NCI-H187 (cell line): ENCODE measurements at places on chromosomes 7 and 10.
A peak's percentile ranks its signal among the peaks of the same experiment; 100 is the strongest.

- DNase-seq: no peak
Measured at GRCh38 chr10:19750972-19751371, 65.3 kb upstream of the PLXDC2 start.

DNA sequence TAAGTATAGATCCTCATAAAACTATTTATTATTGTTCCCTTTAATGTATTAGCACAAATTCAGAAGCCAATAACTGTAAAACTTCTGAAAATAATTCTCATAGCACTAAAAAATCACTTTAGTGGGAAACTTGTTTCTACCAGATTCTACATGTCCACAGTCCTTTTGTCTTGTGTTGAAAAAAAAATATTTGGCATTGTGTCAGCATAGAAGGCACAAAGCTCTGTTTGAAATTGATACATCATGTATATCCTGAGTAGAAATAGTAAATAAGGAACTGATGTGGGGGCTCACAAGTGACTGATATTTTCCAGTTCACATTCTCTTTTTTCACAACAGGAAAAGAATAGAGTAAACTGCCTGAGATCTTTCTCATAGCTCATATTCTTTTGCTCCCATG is 134.6 kb downstream of the GRM3 start:
- no peak for DNase-seq

- no peak for DNase-seq
Measured at GRCh38 chr7:50304129-50304910, at the start of gene IKZF1. IKZF1 (plus strand) TSS chr7:50304716; CDS start chr7:50319062, 14,346 bp downstream.

DNA sequence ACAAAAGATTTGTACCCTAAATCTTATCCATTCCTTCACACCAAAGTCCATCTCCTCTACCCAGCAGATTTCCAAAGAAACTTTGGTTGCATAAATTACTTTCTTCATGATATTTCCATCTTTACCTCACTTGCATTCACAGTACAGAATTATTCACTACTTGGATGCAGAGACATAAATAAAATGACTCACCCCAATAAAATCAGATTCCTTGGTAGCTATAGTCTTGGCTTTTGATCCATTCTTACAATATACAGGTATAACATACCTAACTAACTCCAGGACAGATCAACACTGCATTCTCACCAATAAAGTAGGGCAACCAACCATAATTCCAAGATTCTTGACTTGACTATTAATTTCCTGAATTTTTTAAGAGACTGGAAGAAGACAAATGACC is 815.1 kb downstream of the MAGI2 start:
- DNase-seq: no peak

DNA sequence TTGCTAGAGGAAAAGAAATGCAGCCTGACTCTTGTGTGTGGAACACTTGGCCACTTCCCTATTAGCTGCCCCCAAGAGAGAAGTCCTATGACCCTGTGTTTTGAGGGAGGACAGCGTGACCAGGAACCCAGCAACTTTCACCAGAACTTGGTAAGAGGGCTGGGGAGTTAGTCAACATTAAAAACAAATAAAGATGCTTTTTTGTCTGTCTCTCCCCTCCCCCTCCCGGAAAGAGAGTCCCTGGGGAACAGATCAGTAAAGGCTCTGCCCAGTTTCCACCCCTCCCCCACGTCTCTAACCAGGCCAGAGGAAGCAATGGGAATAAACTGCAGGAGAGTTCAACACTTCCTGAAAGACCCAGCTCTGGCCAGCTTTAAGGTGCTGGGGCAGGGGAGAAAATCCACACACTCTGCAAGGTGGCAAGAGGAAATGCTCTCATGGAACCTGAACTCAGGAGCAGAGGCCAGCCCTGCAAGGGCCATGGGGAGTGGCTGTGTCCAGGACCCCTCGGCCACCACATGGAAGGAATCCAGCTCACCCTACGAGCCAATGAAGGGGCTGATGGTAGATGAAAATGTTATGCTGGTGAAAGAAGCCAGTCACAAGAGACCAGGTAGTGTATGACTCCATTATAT is 21.5 kb downstream of the SH3PXD2A start:
- DNase-seq: no peak

- DNase-seq: no peak
Measured at GRCh38 chr7:152956006-152956405, 196.5 kb downstream of the ACTR3B start.

DNA sequence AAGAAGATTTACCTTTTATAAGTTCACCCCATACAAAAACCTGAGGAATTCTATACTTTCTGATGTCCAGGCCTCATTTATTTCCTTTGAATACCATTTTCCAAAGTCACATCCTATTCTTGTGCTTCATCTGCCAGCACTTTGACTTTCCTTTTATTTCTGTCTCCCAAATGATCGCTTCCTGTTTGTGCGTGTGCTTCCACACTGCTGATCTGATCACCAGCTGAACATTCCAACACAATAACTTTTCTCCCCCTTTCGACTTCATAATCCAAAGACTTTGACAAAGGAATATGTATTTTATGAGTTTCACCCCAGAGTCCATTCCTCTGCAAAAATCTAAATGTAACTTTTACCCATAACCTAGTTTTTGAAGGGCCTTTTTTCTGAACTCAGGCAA is 3.1 kb downstream of the ELAPOR2 start:
- no peak for DNase-seq

DNA sequence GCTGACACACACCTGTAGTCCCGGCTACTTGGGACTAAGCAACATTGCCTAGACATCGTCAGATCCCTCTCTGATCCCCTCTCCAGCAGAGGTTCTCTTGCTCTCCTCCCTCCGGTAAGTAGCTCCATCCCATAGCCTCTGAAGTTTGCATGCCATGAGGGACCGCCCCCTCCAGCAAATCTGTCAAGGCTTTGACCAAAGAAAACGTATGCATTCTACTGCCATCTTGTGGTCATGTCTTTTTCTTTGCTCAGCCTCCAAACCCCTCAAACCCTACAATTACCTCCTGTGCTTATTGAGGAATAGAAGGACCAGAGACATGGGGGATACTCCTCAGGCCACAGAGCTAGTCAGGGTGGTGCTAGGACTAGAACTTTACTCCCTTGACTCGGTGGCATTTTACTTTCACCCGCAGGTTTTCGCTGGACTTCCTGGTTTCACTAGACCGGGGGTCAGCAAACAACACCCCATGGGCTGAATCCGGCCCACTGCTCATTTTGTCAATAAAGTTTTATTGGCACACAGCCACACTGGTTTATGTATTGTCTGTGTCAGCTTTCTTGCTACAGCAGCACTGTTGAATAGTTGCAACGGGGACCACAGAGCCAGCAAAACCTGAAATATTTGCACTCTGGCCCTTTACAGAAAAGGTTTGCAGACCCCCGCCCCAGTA is 202.6 kb upstream of the FOXK1 start:
- DNase-seq: peak; percentile 28

DNA sequence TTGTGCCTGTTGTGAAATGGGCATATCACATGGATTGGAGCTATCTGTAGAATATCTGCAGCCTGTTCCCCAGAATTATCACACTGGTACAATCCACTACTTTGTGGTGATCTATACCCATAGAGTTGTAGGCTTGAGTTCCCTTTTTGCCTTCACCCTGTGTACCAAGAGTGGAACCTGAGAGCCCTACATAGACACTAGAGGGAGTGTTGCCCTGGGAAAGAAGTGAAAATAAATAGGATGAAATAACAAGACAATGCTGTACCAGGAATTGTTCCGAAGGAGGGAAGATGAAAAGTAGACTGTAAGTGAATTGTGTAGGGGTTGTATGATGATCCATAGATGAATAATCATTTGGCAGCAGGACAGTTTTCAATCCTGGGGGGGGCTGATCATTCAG is 9.0 kb downstream of the SORCS3 start:
- no peak for DNase-seq

DNA sequence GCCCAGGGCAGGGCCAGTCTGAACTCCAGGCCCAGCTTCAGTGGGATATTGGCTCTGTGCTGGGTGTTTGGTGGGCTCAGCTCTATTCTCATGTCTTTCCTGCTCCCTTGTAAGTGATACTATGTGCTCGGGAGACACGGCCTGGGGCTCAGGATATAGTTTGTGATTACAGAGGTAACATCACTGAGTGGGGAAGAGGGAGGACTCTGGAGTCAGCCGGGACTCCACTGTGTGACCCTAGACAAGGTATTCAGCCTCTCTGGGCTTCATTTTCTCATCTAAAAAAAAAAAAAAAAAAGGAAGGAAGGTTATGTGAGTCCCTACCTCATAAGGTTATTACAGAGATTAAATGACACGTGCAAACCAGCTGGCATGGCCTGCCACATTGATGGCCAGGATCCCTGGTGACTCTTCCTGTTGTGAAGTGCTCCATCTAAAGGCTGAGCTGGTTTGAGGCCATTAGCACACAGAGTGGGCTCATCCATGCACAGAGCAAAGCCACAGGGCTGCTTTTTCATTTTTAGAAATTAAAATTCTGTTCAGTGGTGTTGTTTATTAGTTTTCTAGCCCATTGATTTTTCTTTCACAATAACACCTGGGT is 15.7 kb downstream of the SLC13A4 start:
- DNase-seq: peak; percentile 23

DNA sequence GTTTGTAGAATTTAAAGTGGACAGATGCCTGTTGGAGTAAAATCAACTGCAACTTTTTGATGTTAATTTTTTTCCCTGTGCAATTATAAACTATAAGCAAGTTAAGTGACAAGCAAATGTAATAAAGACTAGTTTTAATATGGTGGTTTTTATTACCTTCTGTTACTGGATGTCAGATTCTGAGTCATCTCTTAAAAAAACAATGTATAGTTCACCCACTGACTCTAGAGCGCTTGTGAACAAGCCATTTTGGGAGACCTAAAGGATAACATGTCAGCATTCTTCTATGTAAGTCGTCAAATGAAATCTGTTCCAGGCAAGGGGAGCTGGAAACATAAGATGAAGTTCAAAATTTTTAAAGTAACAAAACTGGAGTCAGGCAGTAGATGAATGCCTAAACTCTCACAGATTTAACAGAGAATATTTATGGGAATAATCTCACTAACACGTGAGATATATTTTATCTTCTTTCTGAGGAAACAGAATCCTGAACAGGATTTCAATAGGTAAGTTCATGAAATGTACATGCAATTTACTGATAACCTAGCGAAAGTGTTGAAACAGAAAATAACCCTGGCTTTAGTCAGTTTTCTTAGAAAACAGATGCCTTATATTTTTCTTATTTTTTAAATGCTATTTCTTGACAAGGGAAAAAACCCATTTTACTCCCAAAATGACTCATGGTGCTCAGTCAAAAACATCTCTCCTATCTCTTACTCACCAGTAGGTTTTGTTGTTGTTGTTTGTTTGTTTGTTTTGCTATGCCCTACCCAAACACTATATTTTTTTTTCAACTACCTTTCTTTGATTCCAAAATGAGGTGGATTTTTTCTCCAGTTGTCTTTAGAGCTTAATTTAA is 91.7 kb downstream of the SLC39A12 start:
- DNase-seq: no peak

- DNase-seq: no peak
Measured at GRCh38 chr10:60717852-60718251, 60.4 kb upstream of the CDK1 start.

DNA sequence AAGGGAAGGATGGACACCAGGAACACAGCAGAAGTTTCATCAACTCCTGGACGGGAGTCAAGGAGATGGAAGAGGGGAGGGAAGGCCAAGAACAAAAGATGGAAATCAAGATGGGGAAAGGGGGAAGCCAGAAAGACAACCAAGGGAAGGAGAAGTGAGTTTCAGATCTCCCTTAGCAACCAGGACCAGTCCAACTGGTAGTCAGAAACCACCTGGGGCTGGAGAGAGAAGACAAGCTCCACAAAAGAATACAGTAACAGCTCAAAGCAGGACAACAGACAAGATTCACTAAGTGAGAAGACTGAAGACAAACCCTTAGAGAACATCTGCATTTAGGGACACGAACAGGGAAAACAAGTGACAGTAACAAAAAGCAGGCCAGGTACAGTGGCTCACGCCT is 30.6 kb downstream of the CDCA7L start:
- no peak for DNase-seq

DNA sequence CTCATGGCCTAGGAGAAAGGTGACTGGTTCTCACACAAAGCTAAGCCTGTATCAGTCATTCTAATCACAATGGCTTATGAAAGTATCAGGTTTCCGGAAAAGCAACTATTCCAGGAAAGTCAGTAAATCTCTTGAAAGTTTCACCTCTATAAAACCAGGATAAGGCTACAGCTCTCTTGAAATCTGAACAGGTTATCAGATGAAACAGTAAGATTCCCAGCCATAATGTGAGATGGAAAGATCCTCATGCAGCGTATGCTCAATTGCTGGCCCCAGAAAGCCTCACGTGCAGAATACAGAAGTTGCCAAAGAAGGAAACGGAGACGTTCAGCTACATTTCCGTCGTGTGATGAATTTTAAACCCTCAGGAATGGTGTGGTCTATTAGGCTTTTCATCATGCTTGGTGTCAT is 90.0 kb downstream of the PFKFB3 start:
- DNase-seq: no peak

DNA sequence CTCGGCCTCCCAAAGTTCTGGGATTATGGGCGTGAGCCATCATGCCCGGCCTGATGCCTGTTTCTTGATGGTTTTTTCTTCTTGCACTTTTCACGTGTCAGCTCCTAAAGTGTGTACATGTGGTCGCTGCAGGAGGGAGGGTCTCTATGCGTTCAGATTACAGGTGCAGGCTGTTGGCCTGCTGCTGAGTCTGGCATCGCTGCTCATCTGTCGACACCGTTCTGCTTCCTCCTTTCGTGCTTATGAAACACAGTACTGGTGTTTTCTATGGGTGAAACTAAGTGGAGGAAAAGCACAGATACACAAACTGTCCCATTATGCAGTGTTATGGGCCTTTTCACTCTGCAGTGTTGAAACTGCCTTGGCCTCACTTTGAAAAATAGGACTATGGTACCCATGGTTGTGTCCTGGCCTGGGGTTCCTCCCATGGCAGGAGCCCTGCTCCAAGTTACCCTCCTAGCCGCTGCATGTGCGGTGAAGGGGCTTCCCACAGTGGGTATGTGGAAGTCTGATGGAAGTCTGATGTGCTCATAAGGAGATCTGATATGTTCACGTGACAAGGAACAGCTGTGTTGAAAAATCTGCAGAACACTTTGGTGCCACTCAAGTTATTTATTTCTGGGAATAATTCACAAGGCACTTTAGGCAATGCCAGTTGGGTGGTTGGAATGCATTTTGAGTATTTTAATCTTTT is 23.5 kb downstream of the OGDH start:
- DNase-seq: no peak

- DNase-seq: no peak
Measured at GRCh38 chr10:53079283-53079682, 306.7 kb upstream of the MBL2 start.

DNA sequence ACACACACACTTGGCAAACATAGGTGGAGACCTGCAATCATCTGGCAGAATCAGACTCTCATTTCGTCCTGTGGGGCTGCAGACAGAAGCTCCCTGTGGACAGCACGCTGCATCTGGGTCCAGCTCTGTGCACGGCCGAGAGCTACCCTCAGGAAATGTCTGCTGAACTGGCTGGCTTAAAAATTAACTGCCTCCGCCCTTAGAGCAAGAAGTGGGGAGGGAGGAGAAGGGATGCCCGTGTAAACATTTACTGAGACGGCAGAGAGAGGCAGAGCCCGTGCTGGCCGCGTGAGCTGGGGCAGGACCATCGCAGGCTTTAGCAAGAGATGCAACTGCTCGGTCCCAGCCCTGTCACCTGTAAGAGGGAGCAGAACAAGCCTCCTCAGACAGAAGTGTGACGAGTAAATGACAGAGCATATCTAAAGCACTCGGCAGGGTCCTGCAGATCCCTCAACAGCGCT is 81.8 kb downstream of the TNS3 start:
- DNase-seq: no peak

- no peak for DNase-seq
Measured at GRCh38 chr7:139362981-139363380, 3.3 kb downstream of the LUC7L2 start.

- no peak for DNase-seq
Measured at GRCh38 chr10:129055986-129056385, 411.1 kb upstream of the MGMT start.

GRCh38 chr10:35908451-35908850 is 266.4 kb upstream of the FZD8 start:
- DNase-seq: no peak
